Umbilical cord (tissue), 2 donors: ENCODE measurements at places on chromosomes 1 and 21. TPM values are rescaled to one million over a fixed set of nuclear protein-coding genes. Genes with fewer than 3 reads are reported as not detected.

- DNase-seq: no peak
These were observed 114.6 kb upstream of the KCNJ15 start for GRCh38 chr21:38142224-38142623.

DNA sequence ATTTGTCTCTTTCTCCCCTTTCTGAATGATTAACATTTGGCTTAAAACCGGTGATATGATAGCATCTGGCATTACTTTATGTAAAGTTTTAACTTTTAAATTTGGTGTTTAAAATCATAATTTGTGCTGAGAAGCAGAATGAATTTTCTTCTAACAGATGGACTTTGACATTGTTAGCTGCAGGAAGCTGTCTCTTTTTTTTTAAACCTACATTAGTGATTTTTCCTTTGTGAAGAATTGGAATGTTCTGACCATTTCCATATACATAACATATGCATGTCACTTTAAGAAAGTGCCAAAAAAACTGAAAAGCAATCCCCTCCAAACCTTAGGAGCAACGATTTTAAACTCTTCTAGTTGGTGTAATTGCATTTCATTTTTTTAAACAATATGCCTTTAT, 22.2 kb downstream of the F3 start:
- DNase-seq: no peak

GRCh38 chr21:26070822-26071425, 99.6 kb downstream of the APP start:
- peak; percentile 80 for DNase-seq

GRCh38 chr1:156608981-156609380, 7.7 kb upstream of the GPATCH4 start:
- no peak for DNase-seq

DNA sequence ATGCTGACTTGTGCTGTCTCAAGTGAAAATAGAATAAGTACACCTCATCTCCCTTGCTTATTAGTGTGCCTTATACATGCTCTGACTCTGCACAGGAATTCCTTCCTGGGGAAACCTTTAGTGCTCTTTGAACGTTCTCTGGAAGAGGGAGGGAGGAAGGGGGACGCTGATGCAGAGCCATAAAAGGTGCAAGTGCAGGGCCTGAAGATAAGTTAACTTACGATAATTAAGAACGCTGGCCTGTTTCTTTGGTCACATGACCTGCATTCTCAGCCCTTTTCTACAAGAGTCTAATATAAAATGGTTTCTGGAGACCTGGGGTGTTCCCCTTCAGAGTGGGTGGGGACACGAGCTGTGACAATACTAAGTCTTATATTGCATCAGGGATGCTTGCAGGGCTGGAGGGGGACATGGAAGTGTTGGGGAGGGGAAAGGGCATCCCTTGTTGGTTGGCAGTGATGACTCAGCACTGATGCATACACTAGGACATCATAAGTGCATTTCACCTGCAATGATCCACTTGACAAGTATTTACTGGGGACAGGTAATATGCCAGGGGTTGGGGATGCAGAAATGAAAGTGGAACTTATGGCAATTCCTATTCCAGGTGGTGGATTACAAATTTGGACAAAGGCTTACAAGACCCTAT, 26.3 kb upstream of the KIAA0040 start:
- no peak for DNase-seq

B3GALT2 gene
- total RNA-seq: 11.1 TPM

CD1E gene
- total RNA-seq: 0.72 TPM

PWP2 gene
- total RNA-seq: 3.6 TPM

MX2 gene
- total RNA-seq: 14.2 TPM

HTR6 gene
- not detected for total RNA-seq

TMEM200B gene
- total RNA-seq: 14.0 TPM
